Lung (tissue), 17 donors: ENCODE measurements at places on chromosomes 4 and X.
A peak's percentile ranks its signal among the peaks of the same experiment; 100 is the strongest.

DNA sequence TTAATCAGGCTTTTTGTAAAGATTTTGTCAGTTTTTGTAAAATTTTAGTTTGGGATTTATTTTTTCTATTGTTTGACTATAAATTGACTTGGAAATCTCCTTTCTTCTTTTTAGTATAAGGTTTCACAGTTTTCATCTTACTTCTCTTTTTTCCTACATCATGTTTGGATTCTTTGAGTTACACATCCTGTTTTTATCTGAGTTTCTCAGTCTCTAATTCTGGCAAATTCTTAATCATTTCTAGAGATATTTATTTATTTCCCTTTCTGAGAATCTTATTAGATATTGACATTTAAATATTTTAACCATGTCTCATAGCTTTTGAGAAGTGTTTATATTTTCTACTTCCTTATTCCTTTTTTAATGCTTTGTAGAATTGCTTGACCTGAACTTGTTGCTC lies 20.7 kb downstream of the USP53 start:
- DNase-seq: no peak

- no peak for DNase-seq
These were observed 68.2 kb upstream of the FAM241A start for GRCh38 chr4:112076919-112077608.

- DNase-seq: no peak
These were observed 99.3 kb downstream of the IRF2 start for GRCh38 chr4:184375027-184375426.

- no peak for DNase-seq
These were observed 20.5 kb downstream of the SPIN4 start for GRCh38 chrX:63330681-63331080.

GRCh38 chr4:173943547-173943946 lies 339.9 kb downstream of the FBXO8 start:
- DNase-seq: no peak

GRCh38 chr4:52312722-52313121 lies 261.6 kb downstream of the SPATA18 start:
- DNase-seq: no peak

DNA sequence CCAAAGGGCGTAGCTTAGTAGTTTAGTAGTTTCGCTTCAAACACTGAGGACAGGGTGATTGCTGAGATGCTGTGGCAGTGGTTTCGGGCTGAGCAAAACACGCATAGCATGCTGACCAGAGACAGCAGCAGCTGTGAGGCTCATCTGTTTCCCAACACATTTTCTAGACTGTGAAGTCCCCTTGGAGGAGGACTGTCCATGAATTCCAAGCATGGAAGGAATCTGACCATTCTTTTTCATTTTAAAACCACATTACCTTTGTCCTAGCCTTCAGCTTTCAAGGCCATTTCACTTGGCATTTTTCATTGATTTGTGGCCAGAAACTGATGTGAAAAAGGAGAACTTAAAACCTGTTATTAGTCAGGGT lies 240.9 kb downstream of the PALLD start:
- DNase-seq: peak; percentile 51
